H9 (cell line): ENCODE measurements at places on chromosomes 11 and 22. TPM values are rescaled to one million over a fixed set of nuclear protein-coding genes. Genes with fewer than 3 reads are reported as not detected.

- no peak for DNase-seq
Observed at GRCh38 chr11:18768472-18768901, 23.1 kb downstream of the PTPN5 start.

Gene PKNOX2
- 1.3 and 1.4 TPM in 2 replicates for total RNA-seq

Gene CRYBB3
- total RNA-seq, result 0.39 and 0.53 TPM in 2 replicates

Gene SEC14L3
- not detected in 2 replicates for total RNA-seq

Gene SCUBE2
- total RNA-seq, result 1.6 and 1.8 TPM in 2 replicates

Gene FAM83F
- total RNA-seq, result 17.4 and 19.6 TPM in 2 replicates
